ENCODE measurements at places on chromosomes 2 and 18. TPM values are rescaled to one million over a fixed set of nuclear protein-coding genes. Genes with fewer than 3 reads are reported as not detected.

DNA sequence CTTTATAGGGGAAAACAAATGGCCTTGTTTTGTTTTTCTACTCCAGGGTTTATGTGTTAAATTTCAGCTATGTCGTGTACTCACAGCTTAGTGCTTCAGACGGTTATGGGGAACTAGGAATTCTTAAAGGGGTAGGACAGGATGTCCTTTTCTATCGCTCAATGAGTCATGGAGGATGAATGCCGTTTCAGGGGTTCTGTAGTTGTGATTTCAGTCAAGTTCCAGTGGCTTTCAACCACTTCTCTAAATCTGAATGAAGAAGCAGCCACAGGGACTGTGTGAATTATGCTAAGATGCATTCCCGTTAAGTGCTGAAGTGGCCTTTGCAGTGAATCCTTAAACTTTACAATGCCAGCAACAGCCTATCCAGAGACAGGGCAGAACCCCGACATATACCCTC is 1231.7 kb upstream of the ZEB2 start:
- DNase-seq, result no peak

- no peak for DNase-seq
Observed at GRCh38 chr2:216648105-216648504, 14.9 kb downstream of the IGFBP2 start.

DNA sequence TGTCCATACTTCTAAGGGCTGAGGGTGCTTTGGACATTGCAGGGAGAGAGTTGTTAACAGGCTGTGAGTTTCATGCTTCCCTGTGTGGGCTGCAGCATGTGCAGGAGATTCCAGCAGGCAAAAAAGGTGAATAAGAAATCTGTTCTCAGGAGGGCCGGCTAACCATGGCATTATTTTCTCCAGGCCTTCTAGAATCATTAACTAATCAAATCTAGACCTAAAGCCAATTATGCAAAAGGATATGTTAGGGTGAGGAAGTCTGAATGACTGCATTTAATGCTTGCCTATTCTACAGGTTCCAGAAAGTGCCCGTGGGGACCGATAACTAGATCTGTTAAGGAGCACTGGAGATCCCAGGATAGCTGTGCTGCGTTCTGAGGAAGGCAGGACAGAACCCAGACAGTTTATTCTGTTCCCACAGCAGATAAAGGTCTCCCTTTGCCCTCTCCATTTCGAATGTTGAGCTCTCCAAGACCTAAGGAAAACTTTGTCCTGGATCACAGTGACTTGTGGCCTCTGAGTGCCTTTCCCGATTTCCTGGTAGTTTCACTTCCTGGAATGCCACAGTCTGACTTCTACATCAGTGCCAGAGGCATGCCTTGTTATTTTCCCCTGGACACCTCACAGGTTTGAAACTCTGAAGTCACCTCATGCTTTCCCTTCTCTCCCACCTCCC is 50.0 kb upstream of the ZFP36L2 start:
- no peak for DNase-seq

ABCG8 gene
- total RNA-seq, result not detected

GRCh38 chr18:46010676-46011075 is 43.5 kb upstream of the EPG5 start:
- no peak for DNase-seq

DNA sequence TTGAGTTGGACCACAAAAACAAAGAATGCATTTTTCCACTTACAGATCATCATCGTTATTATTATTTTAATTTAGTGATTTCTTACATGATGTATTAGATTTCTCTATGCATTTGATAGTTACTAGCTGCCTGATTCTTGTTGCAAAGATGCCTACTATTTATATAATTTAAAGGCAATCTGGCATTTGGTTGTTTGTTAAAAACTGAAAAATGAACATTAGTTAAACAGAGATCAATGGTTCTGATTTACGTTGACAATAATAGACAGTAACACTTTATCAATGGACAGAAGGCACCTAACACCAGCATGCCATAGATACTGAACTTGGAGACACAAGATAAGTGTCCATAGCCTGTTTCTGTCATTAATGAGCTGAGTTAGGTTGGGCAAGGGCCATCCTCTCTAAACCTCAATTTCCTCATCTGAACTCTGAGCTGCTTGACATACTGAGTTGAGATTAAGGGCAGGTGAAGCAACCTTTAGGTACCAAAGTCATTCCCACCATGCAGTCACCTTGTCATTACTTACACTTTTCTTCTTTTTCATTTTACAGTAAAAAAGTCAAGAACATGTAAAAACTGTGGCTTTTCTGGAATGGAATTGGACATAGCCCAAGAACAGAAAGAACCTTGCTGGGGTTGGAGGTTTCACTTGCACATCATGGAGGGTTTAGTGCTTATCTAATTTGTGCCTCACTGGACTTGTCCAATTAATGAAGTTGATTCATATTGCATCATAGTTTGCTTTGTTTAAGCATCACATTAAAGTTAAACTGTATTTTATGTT is 3.1 kb downstream of the CCL20 start:
- DNase-seq, result no peak

ZNF512 gene
- 34.0 TPM for total RNA-seq

DNA sequence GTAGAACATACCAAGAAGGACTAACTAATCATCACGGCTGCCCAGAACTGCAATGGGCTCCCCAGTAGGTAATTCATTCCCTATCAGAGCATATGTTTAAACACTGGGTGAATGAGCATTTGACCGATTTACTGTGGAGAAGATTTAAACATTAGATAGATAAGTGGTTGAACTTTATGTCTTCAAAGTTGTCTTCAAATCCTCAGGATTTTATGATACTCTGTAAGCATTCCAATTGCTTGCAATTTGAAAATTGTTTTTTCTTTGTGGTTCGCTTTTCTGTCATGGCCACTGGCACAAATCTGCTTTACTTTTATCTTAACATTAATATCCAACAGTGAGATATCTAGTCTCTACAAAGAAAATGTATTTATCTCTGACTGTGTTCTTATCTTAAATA is 37.7 kb upstream of the MMADHC start:
- DNase-seq, result no peak

DNA sequence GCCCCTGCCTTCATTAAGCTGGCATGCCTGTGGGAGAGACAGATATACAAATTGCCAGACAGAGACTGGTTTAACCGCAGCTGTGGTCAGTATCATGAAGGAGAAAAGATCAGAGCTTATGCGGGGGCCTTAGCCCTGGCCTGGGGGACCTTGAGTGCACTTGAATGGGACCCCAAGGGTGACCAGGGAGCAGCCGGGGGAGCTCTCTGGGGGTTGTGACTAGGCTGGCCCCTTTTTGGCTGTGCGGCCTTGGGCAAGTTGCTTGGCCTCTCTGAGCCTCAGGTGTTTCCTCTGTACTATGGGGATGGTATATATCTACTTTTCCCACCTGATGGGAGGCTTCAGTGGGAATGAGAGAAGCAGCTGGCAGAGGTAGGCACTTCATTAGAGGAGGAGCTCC is 35.7 kb downstream of the INHBB start:
- DNase-seq, result no peak

GAREM1 gene
- 0.18 TPM for total RNA-seq

DNA sequence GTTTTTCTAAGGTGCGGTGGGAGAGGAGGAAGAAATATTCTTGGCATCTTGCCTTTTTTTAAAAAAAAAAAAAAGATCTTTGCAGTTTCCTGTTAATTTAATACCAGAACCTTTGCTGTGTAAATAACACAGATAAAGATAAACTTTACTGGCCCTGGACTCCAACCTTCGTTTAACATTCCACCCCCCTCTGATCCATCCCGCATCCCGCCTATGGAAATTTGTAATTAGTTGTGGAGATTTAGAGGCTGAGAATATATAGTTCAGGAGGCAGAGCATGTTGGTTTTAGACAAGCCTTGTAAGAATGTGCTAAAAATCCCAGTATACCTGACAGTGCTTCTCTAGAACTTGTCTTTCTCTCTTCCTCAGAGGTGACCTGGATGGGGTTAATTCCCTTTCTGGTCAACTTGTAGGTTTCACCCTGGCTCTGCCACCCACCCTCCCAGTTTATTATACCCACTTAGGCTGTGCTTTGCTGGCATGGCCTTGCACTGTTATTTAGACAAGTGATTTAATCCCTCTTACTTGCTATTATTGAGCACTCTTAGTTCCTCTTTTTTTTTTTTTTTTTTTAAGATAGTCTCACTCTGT is 2.9 kb upstream of the C2orf72 start:
- DNase-seq, result no peak

DNA sequence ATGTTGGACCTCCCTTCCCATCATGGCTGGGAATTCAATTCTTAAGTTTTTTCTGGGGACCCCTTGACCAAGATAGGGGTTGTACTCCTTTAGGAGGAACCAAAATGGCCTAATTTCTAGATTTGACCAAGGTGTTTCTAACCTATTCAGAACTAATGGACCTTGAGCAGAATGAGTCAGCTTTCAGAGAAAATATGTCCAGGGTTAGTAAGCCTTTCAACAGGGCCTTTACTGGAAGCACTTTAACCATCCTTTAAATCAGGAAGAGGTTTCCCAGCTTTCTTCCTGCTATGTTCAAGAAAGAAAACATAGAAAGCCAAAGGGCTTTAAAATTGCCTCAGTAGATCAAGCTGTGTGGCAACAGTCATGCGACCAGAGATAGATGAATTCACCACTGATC is 1184.9 kb upstream of the ACVR2A start:
- no peak for DNase-seq

RNF152 gene
- 0.03 TPM for total RNA-seq

GRCh38 chr2:10350761-10351160 is 48.1 kb downstream of the HPCAL1 start:
- DNase-seq, result no peak

DNA sequence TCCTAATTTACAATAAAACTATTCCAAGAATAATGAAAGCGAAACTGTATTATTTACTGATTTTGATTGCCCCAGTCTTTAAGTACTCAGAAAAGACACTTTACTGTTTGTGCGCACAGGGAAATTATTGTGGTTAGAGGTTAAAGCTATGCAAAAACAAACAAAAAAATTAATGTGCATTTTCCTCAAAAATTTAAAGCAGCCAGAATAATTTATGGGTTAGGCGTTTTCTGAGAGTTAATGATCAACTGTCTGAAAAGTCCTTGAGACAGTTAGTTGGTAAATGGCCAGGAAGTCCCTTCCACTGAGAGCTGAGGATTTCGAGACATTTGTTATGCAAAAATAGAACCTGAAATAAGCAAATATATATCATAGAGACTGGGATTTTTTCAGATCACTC is 143.3 kb downstream of the IRS1 start:
- DNase-seq, result no peak

GRCh38 chr2:84474176-84474575 is 15.1 kb upstream of the SUCLG1 start:
- no peak for DNase-seq
